ENCODE measurements at places on chromosomes 7 and 10. TPM values are rescaled to one million over a fixed set of nuclear protein-coding genes. Genes with fewer than 3 reads are reported as not detected.

The RET gene
- polyA plus RNA-seq, result 0.87 TPM

The HOXA3 gene
- polyA plus RNA-seq, result 0.38 TPM

The ZPBP gene
- polyA plus RNA-seq, result not detected

The SAP25 gene
- 14.7 TPM for polyA plus RNA-seq

The ARHGEF35 gene
- 7.1 TPM for polyA plus RNA-seq

The THSD7A gene
- 0.42 TPM for polyA plus RNA-seq

The VPS26A gene
- polyA plus RNA-seq, result 7.0 TPM

The PRKCQ gene
- polyA plus RNA-seq, result 1.4 TPM

The RASA4B gene
- 39.2 TPM for polyA plus RNA-seq

The GARIN1A gene
- polyA plus RNA-seq, result 5.7 TPM

The SEC31B gene
- polyA plus RNA-seq, result 14.4 TPM

The SYCE1 gene
- polyA plus RNA-seq, result 8.3 TPM

The TYW1 gene
- polyA plus RNA-seq, result 4.8 TPM

The SKIDA1 gene
- 0.23 TPM for polyA plus RNA-seq
